ENCODE measurements at places on chromosomes 7 and 10.

- no peak for DNase-seq
These were observed 124.2 kb downstream of the ARHGAP12 start for GRCh38 chr10:31804352-31804810.

GRCh38 chr10:91602868-91603568 is 29.9 kb downstream of the PPP1R3C start:
- no peak for DNase-seq

DNA sequence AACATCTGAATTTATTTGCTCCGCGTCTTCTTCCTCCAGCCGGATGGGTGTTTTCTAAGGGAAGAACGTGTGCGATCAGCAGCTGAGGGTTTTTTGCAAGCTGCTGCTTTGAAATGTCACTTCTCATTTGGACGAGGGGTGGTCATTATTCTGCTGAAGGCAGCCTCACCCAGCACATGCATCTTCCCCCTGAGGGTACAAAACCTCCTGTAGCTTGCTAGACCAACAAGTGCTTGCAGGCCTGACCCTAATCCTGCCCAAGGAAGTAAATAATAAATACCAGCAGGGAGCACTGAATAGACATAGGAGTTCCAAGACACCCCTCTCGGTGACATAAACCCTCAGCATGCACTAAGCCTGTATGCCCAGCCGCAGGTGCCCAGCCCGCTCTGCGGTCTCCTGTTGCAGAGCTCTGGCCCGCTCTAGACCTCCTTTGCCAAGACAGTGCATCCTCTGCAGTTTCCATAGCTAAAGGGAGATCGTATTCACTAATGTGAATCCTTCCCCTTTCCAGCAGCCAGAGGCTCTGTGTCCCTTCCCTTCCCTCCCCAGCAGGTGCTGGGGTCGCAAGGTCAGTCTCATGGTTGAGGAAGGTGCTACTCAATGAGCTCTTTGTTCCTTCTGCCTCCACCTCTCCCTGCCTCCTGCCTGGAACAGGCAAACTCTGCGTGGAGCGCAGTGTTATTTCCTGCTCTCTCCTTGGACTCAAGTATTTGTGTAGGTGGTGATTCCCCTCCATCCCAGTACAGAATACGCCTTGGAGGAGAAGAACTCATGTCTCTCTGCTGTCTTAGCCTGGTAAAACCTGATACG is 36.6 kb downstream of the SBDS start:
- DNase-seq: no peak

DNA sequence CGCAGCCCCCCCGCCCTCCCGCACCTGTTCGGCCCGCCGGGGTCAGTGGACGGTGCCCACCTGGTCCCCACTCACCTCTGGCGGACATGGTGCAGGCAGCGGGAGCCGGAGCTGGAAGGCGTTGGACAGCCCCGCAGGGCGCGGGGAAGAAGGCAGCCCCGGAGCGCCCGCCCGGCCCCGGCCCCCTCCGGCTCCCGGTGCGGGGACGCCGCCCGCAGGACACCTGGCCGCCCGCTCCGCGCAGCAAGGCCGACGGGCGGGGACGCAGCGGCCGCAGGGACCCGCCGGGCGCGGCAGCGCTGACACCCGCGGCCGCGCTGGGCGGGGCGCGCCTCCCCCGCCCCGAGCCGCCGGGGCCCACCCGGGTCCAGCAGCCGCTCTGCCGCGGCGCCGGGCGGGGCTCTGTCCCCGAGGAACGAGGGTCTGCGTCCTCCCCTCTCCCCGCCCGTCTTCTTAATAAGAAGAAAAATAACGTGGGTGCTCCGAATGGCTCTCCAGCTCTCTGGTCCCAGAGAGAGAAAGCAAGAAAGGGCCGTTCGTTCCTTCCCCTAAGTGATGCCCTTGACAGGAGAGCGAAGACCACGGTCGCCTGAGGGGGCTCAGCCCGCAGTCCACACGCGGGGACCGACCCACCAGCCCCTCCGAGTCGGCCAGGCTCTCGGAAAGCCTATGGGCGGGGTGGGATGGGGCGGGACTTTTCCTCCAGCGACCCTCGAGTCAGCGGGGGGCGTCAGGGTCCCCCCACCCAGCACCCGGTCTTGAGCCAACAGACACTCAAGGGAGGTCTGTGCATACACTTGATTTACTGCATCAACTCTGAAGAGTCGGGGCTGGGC is 53.4 kb upstream of the FHIP2A start:
- DNase-seq: no peak

DNA sequence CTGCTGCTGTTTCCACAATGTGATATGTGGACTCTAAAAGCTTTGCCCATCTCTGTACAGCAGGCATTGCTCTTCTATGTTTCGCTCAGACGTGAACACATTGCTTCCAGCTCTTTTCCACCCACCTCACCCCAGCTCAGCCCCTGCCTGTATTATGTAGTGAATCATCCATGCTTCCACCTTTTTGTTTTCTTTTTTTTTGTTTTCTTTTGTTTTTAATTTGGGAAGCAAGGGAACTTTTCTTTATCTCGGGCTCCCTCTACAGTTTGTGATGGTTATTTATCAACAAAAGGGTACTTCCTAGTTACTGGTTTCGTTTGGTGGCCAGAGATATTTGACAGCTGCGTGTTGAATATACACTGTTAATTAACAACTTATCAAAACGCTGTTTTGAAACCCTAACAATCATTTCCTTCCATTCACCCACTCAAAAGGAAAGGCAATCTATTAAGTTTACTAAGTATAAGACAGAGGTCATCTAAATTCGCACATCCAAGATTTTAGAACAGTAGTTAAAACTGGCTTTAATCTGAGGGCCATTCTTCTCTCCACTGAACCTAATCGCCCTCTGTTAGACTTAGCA is 127.9 kb upstream of the STK17A start:
- DNase-seq: no peak

DNA sequence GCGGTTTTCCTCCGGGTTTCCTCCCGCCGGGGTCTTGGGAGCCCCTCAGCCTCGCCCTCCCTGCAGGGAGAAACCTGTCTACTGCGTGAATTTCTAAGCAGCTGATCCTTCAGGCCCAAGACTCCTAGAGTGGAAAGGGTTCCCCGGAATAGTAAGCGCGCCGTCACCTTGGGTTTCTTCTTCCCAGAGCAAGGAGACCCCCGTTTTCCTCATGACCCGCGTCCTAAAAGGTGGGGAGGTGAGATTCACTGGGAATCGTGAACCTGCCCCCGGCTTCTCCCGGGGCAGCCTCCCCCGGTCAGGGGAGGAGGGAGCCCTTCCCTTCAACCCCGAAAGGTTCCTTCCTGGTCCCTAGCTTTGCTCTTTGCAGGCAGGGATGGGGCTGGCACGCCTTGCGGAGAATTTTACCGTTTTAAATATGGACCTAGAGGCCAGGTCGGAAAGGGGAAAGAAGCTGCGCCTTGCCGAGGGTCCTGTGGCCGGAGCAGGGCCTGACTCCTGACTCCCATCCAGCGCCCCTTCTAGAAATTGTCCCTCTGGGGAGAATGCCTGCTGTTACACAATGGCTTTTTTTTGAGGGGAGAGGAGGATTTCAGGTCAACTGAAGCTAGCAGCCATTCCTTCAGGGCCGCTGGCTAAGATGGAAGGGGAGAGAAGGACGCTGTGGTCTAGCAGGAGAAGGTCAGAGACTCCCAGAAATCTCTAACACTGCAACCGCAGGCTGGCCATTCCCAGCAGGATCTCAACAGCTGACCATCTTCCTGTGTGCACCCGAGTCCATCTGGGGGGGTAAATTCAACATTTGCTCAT is 11.6 kb upstream of the MNX1 start:
- DNase-seq: no peak

DNA sequence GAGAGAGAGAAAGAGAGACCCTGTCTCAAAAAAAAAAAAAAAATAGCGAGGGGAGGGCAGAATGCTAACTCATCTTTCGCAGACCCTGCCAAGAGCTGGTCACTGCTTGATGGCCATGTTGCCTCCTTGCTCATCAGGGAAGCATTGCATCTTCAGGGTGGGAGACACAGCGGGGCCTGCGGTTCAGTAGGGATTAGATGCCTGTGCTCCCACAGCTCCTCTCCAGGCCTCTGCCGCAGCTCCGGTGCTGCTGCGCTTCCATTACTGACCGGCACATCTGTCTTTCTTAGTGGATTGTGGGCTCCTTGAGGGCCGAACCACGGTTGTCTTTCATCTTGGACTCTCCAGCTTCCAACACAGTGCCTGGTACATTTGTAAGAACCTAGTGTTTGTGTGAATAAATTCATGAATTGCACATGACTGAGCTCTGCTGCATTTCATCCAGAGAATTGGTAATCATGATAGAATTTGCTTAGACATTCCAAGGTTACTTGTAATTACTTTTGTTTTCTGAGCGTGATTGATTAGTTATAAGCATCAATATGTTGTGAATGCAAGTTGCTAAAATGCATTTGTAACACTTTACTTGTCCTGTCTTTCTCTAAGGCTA is 16.8 kb downstream of the HK1 start:
- DNase-seq: no peak

- no peak for DNase-seq
These were observed 6.2 kb upstream of the TRIP6 start for GRCh38 chr7:100860702-100861615.

DNA sequence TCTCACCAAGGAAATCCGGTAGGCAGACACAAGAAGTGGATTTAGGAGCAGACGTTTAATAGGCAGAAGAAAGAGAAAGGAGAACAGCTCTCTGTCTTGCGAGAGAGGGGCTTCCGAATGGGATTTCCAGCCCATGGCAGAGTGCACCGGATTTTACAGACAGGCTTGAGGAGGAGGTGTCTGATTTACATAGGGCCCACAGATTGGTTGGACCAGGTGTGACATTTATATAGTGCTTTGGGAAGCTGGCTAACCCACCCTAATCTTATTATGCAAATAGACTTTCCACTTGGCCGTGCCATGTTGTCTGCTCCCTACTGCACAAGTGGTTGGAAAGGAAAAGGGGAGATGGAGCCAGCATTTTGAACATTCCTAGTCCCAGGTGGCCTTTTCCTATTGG is 57.8 kb downstream of the ANKMY2 start:
- DNase-seq: no peak

DNA sequence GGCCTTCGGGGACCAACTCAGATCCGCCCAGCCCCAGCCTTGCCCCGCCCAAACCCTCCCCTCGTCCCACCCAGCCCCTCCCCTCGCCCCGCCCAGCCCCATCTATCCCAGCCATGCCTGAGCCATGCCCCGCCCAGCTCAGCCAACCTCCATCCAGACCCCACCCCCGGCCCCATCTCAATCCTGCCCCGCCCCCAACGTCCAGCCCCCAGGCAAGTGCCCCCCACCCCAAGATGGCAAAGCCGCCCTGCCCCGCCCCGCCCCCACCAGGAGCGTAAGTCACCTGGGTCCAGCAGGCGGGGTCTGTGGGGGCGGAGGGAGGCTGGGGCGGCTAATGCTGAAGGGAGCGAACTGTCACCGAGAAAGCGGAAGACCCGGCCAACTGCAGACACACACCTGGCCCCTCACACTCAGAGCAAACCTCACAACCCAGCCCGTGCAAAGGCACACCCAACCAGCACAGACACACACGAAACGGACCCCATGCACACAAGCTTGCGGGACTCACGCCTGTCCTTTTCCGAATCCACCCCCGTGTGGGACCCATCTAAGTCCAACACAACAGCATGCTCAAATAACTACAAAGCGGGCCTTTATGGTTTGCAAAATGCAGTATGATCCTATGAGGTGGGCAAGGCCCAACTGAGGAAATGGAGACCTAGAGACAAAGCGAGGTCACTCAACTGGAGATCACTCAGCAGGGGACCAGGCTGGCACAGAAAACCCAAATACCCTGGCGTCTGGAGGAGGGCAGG is 11.5 kb upstream of the OGA start:
- DNase-seq: peak; percentile 63

GRCh38 chr10:123157210-123157609 is 3.0 kb downstream of the BUB3 start:
- no peak for DNase-seq

GRCh38 chr10:75434291-75434690 is 2.9 kb downstream of the LRMDA start:
- DNase-seq: no peak

GRCh38 chr7:87448388-87448787 is 27.1 kb downstream of the ABCB4 start:
- no peak for DNase-seq

GRCh38 chr10:101233863-101234262 is 4.6 kb upstream of the LBX1 start:
- DNase-seq: no peak

- no peak for DNase-seq
These were observed 176.0 kb upstream of the NAMPT start for GRCh38 chr7:106460792-106461254.

- DNase-seq: no peak
These were observed 157.5 kb upstream of the NFE2L3 start for GRCh38 chr7:25994433-25994994.

DNA sequence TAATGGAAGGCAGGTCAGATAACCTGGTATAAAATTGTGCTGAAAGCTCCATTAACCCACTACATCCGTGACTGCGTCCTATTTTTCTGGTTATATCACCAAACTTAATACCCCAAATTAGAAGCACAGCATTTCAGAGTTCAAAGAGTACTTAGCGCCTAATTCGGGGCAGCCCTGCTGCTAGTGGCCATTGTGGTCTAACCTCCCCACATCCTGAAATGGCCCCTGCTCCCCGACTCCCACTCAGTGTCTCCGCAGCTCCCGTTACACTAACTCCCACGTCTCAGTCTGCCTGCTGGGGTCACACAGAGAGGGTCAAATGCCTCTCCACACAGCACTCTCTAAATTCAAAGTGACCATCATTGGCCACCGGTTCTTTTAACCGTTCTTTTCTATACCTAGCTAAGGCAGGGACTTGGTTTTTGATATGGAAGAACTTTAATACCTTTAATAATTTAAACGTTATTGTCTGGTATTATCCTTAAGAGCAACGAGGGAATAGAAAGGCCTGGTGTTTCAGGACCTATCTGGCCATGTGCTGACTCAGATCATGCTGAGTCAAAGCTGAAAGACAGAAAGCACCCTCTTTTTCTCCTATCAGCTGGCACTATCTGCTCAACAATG is 117.1 kb downstream of the KMT2E start:
- no peak for DNase-seq

DNA sequence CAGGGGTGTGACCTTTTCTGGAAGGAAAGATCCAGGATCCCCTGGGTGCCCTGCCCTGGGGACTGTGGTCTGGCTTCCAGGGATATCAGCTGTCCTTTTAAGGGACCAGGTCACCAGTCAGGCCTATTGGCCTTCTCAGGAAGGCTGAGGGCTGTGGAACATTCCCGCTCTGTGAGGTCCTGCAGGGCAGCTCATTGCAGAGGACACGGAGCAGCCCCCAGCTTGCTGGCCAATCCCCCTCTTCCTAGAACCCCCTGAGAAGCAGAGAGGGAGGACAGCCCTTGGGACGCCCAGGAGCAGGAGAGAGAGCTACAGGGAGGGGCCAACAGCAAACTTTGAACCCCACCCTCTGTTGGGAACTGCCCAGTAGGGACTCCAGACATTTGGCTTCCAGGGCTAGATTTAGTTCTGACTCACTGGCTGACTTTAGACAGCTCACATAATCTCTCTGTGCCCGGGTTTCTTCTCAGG is 67.9 kb upstream of the COL13A1 start:
- no peak for DNase-seq
